Immature natural killer cell (primary cell): ENCODE measurements at places on chromosomes 7 and 10.

DNA sequence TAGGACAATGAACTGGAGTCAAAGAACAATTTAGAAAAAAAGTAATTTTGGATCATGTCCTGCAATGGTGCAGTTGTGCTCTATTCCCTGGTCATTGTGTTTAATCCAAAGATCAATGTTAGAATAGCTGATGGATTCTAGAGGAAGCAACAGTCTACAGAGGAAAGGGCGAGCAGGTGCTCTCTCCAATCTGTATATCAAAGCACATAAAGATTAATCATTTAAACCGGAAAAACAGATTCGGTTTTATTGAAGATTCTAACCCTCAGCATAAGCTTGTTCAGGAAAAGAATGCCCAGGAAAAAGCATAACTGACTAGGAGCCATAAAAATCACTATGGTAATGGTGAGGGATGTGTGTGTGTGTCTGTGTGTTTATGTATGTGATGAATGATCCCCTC is 110.3 kb downstream of the MALRD1 start:
- no peak for DNase-seq

- DNase-seq, result no peak
These were observed 42.9 kb upstream of the TCERG1L start for GRCh38 chr10:131354380-131354779.

- DNase-seq, result no peak
These were observed 64.7 kb downstream of the ZMIZ1 start for GRCh38 chr10:79133416-79133815.

GRCh38 chr10:103442031-103442461 is 10.1 kb downstream of the CALHM2 start:
- no peak for DNase-seq
